Amniotic epithelial cell (primary cell): ENCODE measurements at places on chromosomes 7 and 10.
A peak's percentile ranks its signal among the peaks of the same experiment; 100 is the strongest.

- DNase-seq, result no peak
These were observed 230.8 kb upstream of the NPVF start for GRCh38 chr7:25459057-25459456.

- peak; percentile 4 for DNase-seq
These were observed 170.1 kb upstream of the SEMA3A start for GRCh38 chr7:84364708-84365107.

- peak; percentile 57 for DNase-seq
These were observed 2.7 kb upstream of the PDGFA start for GRCh38 chr7:522071-522950.

- DNase-seq, result no peak
These were observed 11.0 kb upstream of the IL6 start for GRCh38 chr7:22715969-22716368.

DNA sequence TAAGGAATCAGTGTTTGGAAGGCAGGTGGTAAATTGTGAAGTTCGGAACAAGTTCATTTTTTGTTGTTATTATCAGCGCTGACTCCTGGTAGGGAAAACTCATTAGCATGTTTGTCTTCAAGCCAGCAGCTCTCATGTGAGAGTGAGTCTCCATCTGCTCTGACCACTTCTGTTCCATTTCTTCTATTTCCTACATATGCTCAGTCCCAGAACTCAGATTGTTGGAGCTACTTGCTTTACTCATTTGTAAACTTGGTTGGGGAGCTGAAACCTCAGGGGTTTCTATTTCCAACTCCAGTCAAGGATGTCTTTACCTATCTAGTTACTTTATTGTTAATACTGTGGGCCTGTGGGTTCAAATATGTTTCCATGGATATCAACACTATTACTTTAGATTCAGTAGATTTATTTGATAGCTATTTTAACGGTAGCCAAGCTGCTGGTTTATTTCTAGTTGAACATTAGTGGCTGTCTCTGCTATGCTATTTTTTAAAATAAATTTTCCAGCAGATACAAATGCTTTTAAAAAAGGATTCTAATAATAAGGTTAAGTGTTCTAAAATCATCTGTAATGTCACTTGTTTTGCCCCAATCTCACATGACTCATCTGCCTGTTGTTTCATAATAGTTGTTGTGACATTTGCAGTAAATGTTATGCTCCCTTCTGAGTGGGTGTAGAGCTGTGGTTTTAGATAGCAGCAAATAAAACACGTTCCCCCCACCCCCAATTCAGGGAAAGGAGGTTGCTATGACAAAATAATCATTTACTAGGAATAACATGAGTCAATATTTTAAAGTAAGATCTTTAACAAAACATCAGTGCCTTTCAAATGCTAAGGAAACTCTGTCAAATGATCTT is 143.3 kb downstream of the HDAC9 start:
- DNase-seq, result peak; percentile 86

- DNase-seq, result peak; percentile 41
These were observed 988.6 kb downstream of the SORCS1 start for GRCh38 chr10:106175760-106176377.

DNA sequence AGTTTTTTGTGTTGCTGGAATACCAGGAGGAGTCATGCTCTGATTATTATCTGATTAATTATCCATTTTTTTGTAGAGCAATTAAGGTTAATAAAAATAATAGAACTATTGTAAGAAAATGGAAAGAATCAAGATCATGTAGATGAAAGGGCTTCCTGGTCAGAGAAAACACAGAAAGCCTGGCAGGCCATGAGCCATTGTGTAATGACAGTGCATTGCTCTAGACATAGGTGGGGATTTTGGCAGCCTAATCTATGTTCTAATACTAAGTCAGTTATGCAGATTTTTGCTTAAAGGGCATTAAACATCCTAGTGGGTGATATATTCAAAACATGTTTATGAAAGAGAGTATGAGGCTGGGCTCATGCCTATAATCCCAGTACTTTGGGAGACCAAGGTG is 198.2 kb downstream of the PPP1R9A start:
- no peak for DNase-seq

GRCh38 chr10:92538231-92538958 is 35.5 kb downstream of the IDE start:
- peak; percentile 41 for DNase-seq

DNA sequence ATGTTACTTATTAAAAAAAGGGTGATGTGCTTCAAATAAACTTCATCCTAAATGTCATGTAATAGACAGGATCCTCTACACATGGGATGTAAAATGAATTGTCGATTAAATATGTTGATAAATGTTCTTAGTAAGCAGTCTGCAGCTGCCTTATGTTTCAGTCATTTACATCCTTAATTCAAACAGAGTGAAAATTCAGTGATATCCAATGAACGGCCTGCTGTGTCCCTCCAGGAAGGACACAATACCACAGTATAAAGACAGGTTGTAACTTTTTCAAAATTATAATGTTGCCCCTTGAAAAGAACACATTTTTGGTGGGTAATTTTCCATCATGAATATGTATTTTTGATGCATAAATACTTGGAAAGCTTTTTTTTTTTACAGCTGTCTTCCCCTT is 266.5 kb upstream of the SEMA3A start:
- DNase-seq, result no peak

DNA sequence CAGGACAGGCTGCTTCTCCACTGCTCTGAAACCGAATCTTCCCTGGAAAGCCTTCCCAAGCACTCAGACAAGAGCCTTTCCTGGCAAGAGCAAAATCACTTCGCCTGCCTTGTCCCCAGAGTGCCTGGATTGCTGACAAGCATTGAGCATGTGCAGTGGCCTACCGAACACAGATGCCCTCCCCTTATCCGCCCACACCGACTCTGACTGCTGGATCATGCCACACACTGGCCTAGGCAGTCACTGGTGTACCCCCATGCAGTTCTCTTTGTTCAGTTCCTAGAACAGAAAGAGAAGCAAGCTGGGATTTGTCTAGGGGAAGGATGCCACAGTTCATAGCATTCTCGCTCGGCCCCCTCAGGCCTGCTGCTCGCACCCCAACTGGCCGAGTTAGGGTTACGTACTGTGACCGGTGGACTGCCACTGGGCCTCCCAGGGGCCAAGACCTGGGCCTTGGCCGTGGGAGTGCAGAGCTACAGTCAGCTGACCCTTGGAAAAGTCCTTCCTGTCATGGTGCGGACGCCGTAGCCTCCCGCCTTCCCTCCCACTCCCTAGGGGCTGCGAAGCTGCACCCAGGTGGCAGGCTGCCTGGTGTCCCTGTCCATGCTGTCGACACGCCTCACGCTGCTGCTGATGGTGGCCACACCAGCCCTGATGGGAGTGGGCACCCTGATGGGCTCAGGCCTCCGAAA is 6.9 kb downstream of the ABCB8 start:
- DNase-seq, result no peak

DNA sequence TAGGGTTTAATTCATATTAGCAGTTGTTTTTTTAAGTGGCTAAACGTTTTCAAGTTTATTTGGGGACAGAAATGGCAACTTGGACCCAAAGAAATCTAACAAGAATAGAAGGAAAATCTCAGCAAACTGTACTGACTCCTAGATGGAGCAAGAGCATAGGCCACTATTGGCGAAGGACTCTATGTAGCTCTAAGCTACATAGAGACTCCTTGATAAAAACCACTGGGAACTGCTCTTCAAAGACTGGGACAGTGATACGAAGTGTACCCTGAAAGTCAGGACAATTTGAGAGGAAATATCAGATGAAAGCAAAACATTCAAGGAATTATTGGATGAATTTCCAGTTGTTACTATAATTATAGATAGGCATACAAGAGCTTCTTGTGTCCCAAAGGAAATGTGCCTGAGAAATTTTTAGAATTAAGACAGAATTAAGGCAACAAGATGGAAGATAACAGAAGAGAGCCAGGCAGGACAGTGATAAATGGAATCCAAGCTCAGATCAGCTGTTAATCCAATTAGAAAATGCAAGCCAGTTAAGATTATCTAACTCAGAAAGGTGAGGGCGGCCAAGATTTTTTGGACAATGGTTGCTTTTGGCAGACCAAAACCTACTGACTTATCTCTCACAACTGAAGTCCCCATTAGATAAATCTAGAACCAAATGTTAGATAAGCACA is 103.7 kb upstream of the IFRD1 start:
- DNase-seq, result no peak

- no peak for DNase-seq
These were observed 39.0 kb upstream of the STRIP2 start for GRCh38 chr7:129394982-129395914.

DNA sequence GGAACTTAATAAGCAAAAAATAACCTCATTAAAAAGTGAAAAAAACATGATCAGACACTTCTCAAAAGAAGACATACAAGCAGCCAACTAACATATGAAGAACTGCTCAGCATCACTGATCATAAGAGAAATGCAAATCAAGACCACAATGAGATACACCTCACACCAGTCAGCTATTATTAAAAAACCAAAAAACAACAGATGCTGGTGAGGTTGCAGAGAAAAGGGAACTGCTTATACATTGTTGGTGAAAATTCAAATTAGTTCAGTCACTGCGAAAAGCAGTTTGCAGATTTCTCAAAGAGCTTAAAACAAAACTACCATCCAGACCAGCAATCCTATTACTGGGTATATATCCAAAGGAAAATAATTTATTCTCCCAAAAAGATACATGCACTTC is 513.3 kb downstream of the MDFIC start:
- DNase-seq, result no peak

GRCh38 chr10:18668026-18668425 is 8.8 kb downstream of the ARL5B start:
- no peak for DNase-seq

DNA sequence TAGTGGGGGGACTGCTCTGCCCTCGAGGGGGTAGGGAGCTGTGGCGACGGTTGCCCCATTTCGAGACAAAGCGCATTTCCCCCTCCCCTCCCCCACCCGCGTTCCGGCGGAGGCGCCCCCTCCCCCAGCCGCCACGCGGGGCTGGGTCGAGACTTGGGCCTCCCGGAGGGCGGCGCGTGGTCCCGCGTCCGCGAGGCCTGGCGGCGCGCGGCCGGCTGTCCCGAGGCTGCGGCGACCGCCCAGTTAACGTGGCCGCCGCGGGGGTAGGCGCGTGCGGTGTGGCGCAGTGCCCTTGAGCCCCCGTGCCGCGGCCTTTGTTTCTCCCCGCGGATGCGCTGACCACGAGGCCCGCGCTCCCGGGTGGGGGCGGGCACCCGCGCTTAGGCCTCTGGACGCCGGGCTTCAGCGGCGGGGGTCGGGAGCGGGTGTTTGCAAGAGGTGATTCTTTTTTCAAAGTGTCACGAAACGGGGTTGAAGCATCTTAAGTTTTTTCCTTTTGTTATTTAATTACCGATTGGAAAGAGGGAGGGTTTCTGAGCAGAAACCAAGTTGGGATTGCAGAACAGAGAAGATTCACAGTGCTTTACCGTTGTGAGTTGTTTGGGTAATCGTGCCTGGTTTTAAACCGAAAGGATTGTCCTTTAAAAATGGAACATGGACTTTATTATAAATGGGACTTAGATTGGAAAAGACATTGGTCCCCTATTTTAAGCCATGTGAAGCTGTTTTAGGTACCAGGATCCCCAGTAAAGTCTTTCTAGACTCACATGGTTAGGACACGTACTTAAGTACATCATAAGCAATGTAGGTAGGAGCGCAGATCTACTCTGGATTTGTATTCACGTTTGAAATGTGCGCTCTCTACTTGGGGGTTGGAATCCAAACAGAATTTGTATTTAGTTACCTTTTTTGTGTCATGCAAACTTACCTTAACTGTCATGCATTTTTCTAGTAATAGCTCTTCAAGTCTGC is 760 bp downstream of the CBX3 start:
- DNase-seq, result no peak

DNA sequence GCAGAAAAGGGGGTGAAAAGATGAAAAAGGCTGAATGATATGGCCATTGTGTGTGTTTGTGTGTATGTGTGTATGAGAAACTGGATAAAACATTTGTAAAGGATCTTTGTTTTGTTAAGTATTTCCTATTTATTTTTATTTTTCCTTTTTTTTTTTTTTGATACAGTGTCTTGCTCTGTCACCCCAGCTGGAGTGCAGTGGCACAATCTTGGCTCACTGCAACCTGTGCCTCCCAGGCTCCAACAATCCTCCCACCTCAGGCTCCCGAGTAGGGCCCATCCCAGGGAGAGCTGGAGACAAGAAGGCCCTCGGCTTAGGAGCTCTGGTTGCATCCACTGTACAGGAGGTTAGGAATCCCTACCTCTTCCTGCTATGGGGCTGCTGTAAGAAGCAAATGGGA is 6.9 kb upstream of the CALML5 start:
- no peak for DNase-seq

- DNase-seq, result peak; percentile 68
These were observed 282.1 kb downstream of the KCND2 start for GRCh38 chr7:120554960-120555571.

GRCh38 chr10:124229989-124230634 is 136.7 kb upstream of the CHST15 start:
- no peak for DNase-seq

GRCh38 chr10:131786756-131787605 is 113.8 kb upstream of the PPP2R2D start:
- DNase-seq, result peak; percentile 0

DNA sequence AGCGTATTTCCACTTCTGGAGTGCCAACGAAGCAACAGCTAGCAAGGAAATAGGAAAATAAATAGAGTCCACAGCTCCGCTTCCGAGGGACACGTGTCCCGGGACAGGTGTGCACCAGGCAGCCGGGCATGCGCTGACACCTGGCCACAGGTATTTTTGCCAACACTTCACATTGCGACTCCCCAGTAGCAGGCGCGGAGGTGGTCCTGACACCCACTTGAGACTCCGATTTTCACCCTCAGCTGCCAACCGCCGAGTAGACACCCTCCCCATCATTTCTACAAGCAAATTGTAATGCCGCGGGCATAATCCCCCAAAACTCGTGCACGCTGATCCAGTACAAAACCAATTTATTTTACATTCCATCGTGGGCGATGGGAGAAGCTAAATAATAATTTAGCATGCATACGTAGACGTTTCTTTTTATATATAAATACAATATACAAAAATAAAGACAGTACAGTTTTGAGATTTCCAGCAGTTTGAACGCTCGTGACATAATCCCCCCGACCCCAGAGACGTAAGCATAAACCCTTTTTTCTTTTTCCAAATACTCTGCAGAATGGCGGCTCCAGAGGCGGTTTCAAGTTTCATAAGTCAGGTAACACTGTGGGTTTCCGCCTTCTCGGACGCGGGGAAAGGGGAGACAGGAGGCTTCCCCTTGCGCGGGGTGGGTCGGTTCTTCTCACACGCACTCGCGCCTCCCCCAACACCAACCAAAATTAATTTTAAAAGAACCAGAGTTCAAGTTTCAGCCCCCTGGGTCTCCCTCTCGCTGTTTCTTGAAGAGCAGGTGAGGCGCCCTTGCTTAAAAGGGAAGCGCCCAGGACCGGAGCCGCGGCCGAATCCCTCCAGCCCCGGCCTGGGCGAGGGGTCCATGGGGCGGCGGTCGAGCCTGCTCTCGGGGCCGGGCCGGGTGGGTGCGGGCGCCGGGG is 5.7 kb downstream of the MNX1 start:
- DNase-seq, result no peak

- peak; percentile 70 for DNase-seq
These were observed 177.3 kb downstream of the C7orf25 start for GRCh38 chr7:42734568-42734967.

- DNase-seq, result no peak
These were observed 348.9 kb downstream of the DNAJB6 start for GRCh38 chr7:157685430-157686284.
